B cell (primary cell): ENCODE measurements at places on chromosomes 5 and 9.

DNA sequence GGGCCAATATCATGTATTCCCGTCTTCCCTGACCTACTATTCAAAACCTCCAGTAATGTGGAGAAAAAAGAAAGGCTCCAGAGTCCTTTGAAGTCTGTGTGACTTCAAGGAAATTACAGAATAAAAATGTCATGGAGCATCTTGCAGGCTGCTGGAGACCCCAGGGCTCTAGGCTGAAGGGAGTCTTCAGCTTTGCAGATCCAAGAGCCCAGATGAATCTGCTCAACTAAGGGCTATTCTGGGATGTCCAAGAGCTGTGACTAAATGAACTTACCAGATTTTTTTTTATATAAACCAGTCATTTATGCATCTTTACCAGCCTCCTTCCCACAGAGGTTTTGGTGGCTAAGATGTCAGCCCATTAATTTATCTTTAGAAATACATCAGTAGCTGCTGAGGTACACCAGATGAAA lies 167.3 kb downstream of the MUSK start:
- no peak for DNase-seq

- no peak for DNase-seq
These were observed 8.6 kb downstream of the AGPAT2 start for GRCh38 chr9:136678624-136679023.

- DNase-seq: no peak
These were observed 223.1 kb downstream of the GNA14 start for GRCh38 chr9:77424993-77425392.

DNA sequence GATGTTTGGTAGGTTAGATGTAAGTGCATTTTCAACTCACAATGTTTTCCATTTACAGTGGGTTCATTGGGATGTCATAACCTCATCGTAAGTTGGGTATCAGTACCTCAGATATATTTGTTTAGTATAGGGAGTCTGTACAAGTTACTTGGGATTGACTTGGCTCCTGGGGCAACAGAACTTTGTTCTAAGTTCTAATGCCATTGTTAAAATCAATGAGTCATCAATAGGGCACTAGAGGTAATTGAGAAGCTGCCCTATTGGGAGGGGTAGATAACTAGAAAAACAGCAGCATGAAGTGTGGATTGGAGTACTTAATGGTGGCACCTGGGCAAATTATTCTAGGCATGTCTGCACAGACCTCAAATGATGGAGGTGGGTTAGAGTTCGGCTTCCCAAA lies 272.8 kb downstream of the DOCK8 start:
- no peak for DNase-seq

GRCh38 chr5:132472431-132472830 lies 18.1 kb downstream of the IRF1 start:
- DNase-seq: no peak

- no peak for DNase-seq
These were observed 243.7 kb downstream of the GLIS3 start for GRCh38 chr9:4056187-4056586.

- DNase-seq: peak; percentile 56
These were observed 503 bp downstream of the SEMA4D start for GRCh38 chr9:89497257-89497963.

DNA sequence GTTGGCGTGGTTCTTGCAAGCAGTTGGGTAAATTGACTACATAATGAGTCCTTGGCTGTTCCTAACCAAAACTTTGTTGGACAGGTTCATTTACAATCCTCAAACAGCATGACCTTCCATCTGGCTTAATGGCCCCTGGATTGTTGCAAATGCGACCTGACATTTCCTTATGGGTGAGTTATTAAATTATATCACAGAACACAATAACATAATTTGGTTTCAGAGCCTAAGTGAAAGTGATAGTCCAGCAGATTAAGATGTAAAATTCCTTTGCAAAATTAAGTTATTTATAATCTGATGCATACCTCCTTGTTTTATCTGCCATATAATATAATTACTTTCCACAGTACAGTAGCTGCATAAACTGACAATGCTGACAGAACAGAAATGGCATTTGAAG lies 224.4 kb downstream of the TUSC1 start:
- DNase-seq: no peak

DNA sequence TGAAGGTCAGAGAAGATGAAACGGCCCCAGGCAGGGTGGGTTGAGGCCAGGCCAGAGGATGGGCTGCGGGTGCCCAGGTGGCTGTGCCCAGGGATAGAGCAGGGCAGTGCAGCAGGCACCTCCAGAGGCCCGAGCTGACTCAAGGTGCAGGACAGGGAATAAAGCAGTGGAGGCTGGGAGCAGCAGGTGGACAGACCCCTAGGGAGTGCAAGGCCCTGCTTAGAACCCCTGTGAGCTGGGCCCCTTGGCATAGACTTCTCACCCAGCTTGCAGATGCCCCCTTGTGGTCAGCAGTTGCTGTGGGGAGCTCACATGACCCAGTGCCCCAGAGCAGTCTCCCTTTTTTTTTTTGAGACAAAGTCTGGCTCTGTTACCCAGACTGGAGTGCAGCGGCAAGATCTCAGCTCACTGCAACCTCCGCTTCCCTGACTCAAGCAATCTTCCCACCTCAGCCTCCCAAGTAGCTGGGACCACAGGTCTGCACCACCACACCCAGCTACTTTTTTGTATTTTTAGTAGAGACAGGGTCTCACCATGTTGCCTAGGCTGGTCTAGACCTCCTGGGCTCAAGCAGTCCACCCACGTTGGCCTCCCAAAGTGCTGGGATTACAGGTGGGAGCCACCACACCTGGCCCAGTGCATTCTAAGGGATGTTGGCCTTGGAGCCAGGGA lies 118.8 kb downstream of the WNK2 start:
- DNase-seq: peak; percentile 82

GRCh38 chr5:170886210-170886894 lies 24.5 kb downstream of the RANBP17 start:
- no peak for DNase-seq

- no peak for DNase-seq
These were observed 640.8 kb downstream of the MAT2B start for GRCh38 chr5:164146223-164146622.

DNA sequence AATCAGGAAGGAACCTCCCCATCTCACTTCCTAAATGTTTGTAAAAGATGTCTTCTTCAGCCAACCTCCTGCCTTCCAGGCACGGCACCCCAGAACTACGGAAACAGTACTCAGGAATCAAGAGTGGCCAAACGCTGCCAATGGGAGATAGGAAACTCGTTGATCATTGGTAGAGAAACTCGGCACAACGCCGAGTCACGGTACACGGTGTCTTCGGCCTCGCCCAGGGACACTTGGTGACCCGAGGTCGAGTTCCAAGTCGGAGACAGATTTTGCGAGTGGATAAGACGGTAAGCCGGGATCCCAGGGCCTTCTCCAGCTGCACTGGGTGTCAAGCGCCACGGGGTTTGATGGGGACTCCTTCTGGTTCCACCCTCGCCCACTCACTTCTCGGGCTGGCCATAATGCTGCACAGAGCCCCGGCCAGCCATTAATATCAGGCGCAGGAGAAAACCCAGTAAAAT lies 343 bp downstream of the KIAA0825 start:
- DNase-seq: no peak

DNA sequence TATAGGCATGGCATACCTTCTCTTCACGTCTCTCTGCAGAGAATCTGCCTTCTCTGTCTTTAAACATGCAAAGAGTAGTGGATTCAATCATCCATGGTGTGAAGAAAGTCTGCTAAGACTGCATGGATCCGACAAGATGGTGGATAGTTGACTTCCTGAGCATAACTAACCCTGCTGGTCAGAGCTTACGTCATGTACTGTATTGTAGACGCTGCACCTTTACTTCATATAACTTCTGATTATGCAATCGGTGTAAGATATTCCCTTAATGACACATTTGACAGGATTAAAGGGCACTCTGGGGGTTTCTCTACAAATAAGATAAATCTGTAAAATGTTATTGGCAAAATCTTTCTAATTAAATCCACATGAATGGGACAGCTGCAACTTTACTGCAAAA lies 240.3 kb upstream of the NREP start:
- no peak for DNase-seq

GRCh38 chr9:126723807-126724172 lies 81.0 kb upstream of the ZBTB43 start:
- DNase-seq: no peak

DNA sequence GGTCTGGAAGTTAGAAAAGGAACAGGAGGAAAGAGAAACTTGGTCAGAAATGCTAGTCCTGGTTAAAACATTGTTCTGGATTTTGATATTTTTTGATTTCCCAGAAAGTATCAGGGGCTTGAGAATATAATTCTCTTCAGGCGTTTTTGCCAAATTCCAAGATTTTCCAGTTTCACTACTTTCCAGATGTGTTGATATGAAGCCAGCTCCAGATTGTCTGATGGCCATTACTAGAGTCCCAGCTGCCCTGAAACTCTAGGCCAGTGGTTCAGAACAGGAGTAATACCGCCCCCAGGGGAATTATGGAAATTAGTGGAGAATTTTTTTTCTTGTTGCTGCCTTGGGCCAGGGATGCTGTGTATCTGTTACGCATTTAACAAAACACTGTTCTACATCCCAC lies 88.6 kb downstream of the KCNN2 start:
- DNase-seq: no peak

- DNase-seq: no peak
These were observed 618.2 kb downstream of the TLE1 start for GRCh38 chr9:81071108-81071507.

DNA sequence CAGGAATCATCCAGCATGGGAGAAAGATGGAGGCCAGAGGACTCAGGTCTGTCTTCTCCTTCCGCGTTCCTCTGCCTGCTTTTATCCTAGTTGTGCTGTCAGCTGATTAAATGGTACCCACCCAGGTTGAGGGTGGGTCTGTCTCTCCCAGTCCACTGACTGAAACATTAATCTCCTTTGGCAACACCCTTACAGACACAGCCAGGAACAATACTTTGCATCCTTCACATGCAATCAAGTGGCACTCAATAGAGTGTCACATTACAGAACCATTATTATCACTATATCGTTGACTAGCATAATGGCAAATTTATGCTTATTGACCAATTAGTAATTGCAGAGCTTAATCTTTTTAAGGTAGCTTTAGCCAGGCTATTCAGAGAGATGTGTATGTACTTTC lies 64.8 kb downstream of the UNC13B start:
- DNase-seq: no peak

DNA sequence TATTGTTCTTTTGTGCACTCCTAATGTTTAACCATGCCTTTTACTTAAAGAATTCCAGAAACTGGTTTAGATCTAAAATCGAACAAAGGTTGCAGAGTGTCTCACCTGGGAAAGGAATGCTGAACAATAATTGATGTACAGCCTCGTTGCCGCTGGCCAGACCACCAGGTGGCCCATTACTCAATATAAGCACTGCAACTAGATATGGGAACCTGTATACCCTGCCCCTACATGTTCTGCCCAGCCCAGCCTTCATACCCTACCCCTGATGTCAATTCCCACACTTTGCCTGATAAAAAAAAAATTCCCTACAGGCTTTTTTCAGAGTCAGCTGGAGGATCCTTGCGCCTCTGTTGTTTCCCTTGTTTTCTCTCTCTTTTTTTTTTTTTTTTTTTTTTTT lies 13.8 kb downstream of the HINT1 start:
- DNase-seq: no peak

- DNase-seq: no peak
These were observed 1949.6 kb upstream of the WWC1 start for GRCh38 chr5:166341740-166342337.
